ENCODE measurements at places on chromosomes 1 and 21.

GRCh38 chr1:8202182-8202905 lies 115.6 kb upstream of the SLC45A1 start:
- DNase-seq = no peak

DNA sequence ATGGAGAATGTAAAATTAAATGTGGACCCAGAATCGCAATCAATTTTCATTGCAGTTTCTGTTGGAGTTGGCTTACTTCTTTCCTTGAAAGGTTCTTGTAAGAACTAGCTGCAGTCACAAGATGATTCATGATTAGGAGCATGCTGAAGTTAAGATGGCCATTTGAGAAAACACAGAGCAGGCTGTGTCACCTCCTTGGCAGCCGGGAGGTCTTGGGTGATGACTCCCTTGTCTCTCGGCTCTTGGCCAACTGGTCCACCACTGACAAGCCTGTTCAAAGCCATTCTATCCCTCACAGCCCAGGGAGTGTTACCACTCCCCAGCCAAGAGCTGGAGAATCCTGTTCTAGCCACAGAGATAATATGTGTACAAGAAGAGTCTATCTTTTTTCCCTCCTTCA lies 40.6 kb downstream of the OPTC start:
- DNase-seq = no peak

DNA sequence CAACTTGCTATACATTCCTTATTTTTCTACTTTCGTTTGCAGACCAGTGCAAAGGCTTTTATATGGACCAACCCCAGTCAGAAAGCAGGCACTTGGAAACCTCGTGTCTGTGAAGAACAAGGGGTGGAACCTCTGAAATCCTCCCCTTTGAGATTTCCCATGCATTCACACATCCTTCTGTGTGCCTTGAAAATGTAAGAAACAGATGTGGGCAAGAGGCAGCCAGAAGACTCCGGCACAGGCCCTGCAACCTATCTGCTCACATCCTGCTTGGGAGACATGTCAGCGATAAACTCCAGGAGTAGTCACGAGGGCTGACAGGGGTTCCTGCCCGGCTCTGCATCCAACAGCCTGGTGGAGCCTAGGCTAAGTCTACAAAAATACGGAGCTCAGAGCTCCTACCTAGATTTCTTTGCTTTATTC lies 42.5 kb downstream of the ETS2 start:
- no peak for DNase-seq

- no peak for DNase-seq
Measured at GRCh38 chr1:110069404-110070281, 829 bp downstream of the ALX3 start.

DNA sequence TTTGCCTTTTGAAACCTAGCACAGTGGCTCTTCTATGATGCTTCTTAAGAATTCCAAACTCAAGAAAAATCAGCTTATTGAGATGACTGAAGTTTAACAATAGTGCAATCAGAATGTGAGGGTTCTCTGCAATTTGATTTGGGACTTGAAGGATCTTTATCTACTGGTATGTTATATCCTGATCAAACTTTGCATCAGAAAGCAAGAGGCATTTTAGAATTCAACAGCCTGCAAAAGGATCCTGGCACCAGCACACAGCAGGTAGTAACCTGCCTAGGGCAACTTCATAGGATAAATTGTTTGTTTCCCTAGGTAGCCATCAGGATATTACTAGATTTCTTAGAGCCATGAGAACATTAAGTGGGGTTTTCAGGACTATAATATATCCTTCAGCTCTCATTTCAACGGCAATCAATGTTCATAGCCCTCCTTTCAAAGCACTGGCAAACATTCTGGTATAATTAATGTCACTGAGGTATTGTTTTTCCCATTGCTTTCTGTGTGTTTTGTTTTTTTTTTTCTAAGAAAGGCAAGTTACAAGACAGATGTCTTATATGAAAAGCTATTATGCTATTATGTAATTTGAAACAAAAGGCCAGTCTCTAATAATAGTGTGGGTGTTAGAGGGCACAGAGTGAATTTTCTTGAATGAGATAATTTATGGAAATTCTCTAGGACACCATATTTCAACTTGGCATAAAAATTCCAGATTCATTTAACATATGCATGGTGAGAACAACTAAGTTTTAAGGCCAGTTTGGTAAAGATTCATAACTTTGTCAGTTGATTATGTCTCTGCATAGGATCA lies 34.5 kb downstream of the NTNG1 start:
- DNase-seq = no peak

DNA sequence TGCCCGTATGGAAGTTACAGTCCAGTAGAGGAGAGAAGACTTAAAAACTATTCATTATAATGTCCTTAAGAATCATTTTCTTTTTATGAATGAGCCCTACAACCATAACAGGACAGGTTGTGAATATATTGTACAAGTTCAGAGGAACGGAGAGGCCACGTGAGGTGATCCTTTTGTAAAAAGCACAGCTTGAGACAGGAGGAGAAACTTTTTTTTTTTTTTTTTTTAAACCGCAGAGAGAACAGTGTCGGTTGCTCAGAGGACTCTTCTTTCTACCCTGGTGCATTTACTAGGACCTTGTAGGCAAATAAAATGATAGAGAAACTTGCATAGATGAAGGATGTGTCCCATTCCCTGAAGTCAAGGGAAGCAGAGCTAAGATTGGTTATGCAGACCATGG lies 32.1 kb downstream of the DYRK1A start:
- DNase-seq = peak; percentile 50

- no peak for DNase-seq
Measured at GRCh38 chr1:57782357-57782756, 358.5 kb upstream of the DAB1 start.
